ENCODE measurements at places on chromosomes 6 and 20.
A peak's percentile ranks its signal among the peaks of the same experiment; 100 is the strongest.

GRCh38 chr6:152220786-152221185 lies 413.3 kb downstream of the ESR1 start:
- no peak for DNase-seq
- peaks cover 54% of the 10 kb centered on the region for H3K36me3 ChIP-seq
- H3K27me3 ChIP-seq, result no peaks in the 10 kb centered on the region
- H3K4me1 ChIP-seq, result no peaks in the 10 kb centered on the region
- no peak overlapping the region for H3K4me3 ChIP-seq
- no peak overlapping the region for H3K27ac ChIP-seq

- no peak overlapping the region for H3K4me3 ChIP-seq
- H3K36me3 ChIP-seq, result no peaks in the 10 kb centered on the region
- no peak overlapping the region for H3K27ac ChIP-seq
- H3K27me3 ChIP-seq, result peaks cover 5% of the 10 kb centered on the region
Measured at GRCh38 chr6:33156561-33156960, 35.7 kb downstream of the COL11A2 start.

DNA sequence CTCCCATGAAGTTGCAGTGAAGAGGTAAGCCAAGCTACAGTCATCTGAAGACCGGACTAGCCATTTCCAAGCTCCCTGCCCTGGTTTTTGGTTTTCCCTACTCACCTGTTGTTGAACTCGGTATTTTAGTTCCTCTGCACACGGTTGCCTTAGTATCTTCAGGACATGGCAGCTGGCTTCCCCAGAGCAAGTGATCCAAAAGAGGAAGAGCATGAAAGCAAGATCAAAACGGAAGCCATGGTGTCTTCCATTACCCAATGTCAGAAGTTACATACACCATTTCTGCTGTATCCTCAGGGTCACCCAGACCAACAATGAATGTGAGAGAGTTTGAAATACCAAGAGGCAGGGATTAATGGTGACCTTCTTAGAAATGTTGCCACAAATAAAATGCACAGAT lies 276.6 kb upstream of the CNR1 start:
- DNase-seq, result no peak
- no peaks in the 10 kb centered on the region for H3K36me3 ChIP-seq
- no peaks in the 10 kb centered on the region for H3K27me3 ChIP-seq

DNA sequence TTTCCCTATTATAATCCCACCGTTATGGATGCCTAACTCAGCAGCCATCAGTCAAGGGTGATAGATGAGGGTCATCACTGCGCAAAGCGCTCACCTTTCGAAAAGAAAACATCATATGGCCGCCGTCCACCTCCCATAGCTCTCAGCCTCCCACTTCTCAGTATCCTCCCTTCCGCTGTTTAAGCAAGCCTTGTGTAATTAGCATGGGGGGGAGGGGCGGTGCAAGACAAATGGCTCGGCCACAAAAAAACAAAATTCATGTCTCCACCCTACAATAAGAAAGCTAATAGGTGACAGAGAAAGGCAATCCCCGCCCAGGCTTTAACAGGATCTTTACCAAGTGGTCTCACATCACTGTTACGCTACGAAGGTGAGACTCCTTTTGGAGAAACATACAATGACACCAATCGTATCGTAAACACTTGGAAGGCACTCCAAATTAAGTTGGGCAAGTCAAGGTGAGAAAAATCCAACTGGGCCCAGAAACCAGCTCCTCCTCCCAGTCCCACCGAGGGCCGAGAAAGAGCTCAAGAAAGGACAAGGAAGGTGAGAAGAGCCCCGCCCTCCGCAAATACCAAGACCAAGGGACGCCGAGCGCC lies 645 bp downstream of the DDX39B start:
- H3K4me1 ChIP-seq, result peaks cover 19% of the 10 kb centered on the region
- peak overlapping the region; percentile 79 for H3K4me3 ChIP-seq
- no peaks in the 10 kb centered on the region for H3K27me3 ChIP-seq
- peaks cover 33% of the 10 kb centered on the region for H3K36me3 ChIP-seq
- H3K27ac ChIP-seq, result peak overlapping the region; percentile 97
- peak; percentile 55 for DNase-seq

DNA sequence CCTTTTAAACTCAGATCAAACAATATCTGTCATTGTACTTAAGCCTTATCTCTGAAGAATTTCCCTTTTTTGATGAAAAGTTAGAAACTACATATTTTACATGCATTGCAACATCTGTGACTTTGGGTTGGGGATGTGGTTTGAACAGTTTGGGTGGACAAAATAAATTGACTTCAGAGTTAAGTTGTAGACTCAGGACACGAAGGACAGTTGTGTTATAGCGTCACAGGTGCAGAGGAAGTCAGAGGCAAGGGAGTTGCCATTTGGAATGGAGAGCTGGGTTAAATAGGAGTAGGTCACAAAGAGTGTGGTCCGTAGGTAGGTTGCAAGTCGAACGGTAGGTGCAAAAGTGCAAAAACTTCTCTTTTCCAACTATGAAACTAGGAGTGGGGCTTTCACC lies 46.0 kb downstream of the ZFAND3 start:
- H3K27ac ChIP-seq, result no peak overlapping the region
- H3K27me3 ChIP-seq, result no peaks in the 10 kb centered on the region
- no peak overlapping the region for H3K4me3 ChIP-seq
- H3K4me1 ChIP-seq, result no peaks in the 10 kb centered on the region
- no peaks in the 10 kb centered on the region for H3K36me3 ChIP-seq
- no peak for DNase-seq

GRCh38 chr6:4125933-4126864 lies 9.2 kb downstream of the ECI2 start:
- H3K4me3 ChIP-seq, result no peak overlapping the region
- no peak for DNase-seq
- no peaks in the 10 kb centered on the region for H3K27me3 ChIP-seq
- no peaks in the 10 kb centered on the region for H3K36me3 ChIP-seq

GRCh38 chr6:139254196-139254595 lies 37.6 kb downstream of the TXLNB start:
- DNase-seq, result no peak
- peaks cover 12% of the 10 kb centered on the region for H3K4me1 ChIP-seq
- no peak overlapping the region for H3K4me3 ChIP-seq
- no peaks in the 10 kb centered on the region for H3K36me3 ChIP-seq
- no peak overlapping the region for H3K27ac ChIP-seq

GRCh38 chr6:2749969-2750600 lies 637 bp downstream of the MYLK4 start:
- no peak overlapping the region for H3K27ac ChIP-seq
- no peaks in the 10 kb centered on the region for H3K4me1 ChIP-seq
- no peaks in the 10 kb centered on the region for H3K36me3 ChIP-seq
- no peaks in the 10 kb centered on the region for H3K27me3 ChIP-seq

DNA sequence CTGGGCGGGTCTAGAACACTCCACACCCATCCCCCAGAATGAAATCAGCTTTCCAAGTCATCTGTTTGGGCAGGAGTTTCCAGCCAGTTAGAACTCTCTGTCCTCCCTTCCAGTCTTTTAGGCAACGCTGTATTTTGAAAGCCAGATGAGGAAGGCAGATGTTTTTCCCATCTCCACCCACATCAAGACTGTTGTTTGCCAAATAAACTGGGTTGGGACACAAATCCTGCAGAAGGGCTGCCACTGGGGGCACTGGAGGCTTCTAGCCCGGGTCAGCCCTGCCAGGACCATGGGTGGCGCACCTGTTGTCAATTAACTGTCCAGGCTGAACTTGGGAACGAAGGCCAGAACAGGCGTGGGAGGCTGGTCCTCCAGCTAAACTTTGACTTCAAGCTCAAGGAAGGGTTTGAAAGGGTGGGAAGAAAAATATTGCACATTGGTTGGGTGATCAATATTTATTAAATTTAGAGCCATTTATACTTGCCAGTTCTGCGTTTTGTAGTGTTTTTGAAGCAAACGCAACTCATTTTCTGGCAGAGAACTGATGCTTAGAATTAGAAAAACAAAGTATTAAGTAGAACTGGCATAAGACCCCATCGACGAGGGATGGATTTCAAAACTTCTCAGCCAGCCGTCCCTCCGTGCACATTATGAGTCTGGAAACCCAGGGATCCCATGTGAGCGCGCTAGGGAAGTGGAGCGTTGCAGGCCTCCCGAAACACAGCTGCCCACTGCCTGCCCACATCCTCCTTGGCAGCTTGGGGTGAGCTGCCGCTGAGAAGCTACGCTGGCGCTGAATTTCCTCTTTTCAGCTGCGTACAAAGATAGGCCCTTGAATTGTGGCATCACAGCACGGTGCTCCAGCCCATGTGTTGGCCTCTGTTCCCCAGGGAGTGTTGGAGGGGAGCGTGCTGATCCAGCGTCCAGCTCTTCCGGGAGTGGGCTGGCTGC lies 297.4 kb downstream of the QKI start:
- no peaks in the 10 kb centered on the region for H3K36me3 ChIP-seq
- H3K27me3 ChIP-seq, result no peaks in the 10 kb centered on the region
- peak; percentile 64 for DNase-seq
- no peaks in the 10 kb centered on the region for H3K4me1 ChIP-seq

DNA sequence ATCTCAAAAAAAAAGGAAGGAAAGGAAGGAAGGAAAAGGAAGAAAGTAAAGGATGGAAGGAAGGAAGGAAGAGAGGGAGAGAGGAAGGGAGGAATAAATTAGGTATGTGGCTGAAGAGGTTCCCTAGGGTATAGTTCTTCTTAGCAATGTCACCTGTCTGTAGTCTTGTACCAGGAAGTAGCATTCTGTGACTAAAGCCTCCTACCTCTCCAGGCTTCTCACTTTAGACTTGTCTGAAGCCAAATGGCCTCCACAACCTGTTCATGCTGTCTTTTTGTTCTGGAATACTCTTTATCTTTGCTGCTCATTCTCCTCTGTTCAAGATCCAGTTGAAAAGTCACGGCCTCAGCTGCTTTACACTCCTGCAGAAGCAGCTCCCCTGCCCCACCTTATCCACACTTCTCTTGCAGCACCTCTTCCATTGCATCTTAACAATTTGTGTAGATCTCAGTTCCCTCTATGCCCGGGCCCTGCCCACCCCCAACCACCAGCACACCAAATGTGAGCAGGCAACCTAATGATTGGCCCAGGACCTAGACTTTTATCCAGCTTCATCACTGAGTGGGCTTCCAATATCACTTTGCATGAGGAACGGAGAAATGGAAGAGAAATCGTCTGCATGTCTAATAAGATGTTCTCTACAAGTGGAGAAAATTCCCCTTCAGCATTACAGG lies 19.1 kb downstream of the GCNT2 start:
- DNase-seq, result no peak
- H3K36me3 ChIP-seq, result no peaks in the 10 kb centered on the region
- no peak overlapping the region for H3K4me3 ChIP-seq
- H3K4me1 ChIP-seq, result no peaks in the 10 kb centered on the region
- no peaks in the 10 kb centered on the region for H3K27me3 ChIP-seq

DNA sequence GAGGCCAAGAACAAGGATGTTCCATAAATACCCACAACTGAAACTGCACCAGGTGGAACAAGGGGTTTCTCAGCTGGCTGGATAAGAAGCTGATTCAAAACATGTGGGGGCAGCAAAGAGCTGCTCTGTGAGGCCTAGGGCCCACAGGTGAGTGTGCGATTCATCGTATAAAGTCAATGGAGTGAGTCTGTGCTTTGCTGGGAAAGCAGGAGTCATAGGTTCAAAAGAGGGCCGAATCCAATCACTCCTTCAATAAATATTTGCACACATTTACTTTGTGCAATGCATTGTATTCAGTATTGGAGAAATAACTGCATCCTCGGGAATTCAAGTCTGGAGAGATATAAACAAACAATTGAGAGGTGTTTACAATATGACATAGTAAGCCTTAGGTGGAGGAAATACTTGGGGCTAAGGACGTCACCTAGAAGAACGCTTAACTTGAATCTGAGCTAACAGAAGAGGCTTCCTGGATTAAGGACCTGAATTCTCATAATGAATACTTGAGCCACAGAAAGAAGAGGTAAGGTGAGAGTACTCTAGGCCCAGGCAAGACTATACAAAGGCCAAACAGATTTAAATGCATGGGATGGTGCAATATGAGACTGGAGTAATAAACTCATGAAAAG lies 83.7 kb upstream of the TMEM30A start:
- peaks cover 14% of the 10 kb centered on the region for H3K4me1 ChIP-seq
- H3K4me3 ChIP-seq, result no peak overlapping the region
- H3K36me3 ChIP-seq, result no peaks in the 10 kb centered on the region
- H3K27ac ChIP-seq, result peak overlapping the region; percentile 49

DNA sequence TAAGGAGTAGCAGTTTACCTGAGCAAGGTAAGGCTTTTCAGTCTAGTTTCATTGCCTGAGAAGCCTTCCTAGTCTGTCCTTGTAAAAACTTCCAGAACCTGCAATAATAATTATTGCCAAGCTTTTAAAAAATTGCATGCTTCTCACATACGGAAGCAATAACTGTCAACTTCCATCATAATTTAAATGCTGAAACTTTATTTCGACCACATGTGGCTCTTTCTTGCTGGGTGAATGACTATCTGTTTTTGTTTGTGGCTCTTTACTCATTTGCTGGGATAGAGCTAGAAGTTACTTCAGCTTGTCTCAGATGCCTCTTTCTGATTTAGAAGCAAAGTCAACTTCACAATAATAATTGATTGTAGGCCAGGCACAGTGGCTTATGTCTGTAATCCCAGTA lies 95.9 kb upstream of the COL21A1 start:
- H3K4me3 ChIP-seq, result no peak overlapping the region
- no peaks in the 10 kb centered on the region for H3K27me3 ChIP-seq
- no peaks in the 10 kb centered on the region for H3K4me1 ChIP-seq
- no peaks in the 10 kb centered on the region for H3K36me3 ChIP-seq
- DNase-seq, result no peak
- H3K27ac ChIP-seq, result no peak overlapping the region

DNA sequence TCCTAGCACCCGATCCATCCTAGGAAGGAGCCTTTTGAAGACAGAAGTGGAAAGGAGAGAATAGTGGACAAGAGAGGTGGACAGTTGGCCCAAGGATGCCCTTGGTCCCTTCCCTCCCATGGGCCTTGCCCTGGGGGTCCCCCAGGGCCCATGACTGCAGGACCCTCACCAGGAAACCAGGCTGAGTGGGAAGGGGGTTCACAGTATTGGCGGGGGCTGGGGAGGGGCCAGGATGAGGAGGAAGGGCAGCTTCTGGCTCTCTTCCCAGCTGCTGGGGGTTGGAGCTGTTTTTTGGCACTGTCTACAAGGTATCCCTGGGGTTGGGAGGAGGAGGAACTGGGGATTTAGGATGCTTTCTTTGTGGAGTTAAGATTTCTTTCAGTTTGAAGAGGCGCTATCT lies 4.0 kb upstream of the DSN1 start:
- DNase-seq, result no peak
- H3K4me1 ChIP-seq, result peaks cover 9% of the 10 kb centered on the region
- H3K36me3 ChIP-seq, result no peaks in the 10 kb centered on the region
- H3K4me3 ChIP-seq, result no peak overlapping the region

- no peak for DNase-seq
- H3K27me3 ChIP-seq, result peaks cover 25% of the 10 kb centered on the region
- no peak overlapping the region for H3K4me3 ChIP-seq
- H3K36me3 ChIP-seq, result no peaks in the 10 kb centered on the region
Measured at GRCh38 chr20:2761885-2762284, 38.5 kb downstream of the CPXM1 start.

- no peak overlapping the region for H3K27ac ChIP-seq
- no peak for DNase-seq
- H3K4me1 ChIP-seq, result no peaks in the 10 kb centered on the region
- no peaks in the 10 kb centered on the region for H3K36me3 ChIP-seq
Measured at GRCh38 chr6:92176666-92177065, 1242.7 kb downstream of the EPHA7 start.

Data from transverse colon (tissue), 4 donors.